ENCODE measurements at places on chromosomes 3 and 15. TPM values are rescaled to one million over a fixed set of nuclear protein-coding genes. Genes with fewer than 3 reads are reported as not detected.

- DNase-seq = no peak
- no peaks in the 10 kb centered on the region for H3K4me1 ChIP-seq
- no peak overlapping the region for H3K4me3 ChIP-seq
- H3K27ac ChIP-seq = no peak overlapping the region
- peaks cover 15% of the 10 kb centered on the region for H3K36me3 ChIP-seq
- H3K27me3 ChIP-seq = no peaks in the 10 kb centered on the region
These were observed 23.4 kb upstream of the GREM1 start for GRCh38 chr15:32694222-32694983.

GRCh38 chr3:26712211-26713026 is 89.8 kb downstream of the LRRC3B start:
- H3K4me3 ChIP-seq = no peak overlapping the region
- H3K27me3 ChIP-seq = peaks cover 3% of the 10 kb centered on the region
- peak; percentile 3 for DNase-seq

- H3K36me3 ChIP-seq = peaks cover 5% of the 10 kb centered on the region
- no peak for DNase-seq
- no peak overlapping the region for H3K4me3 ChIP-seq
- no peaks in the 10 kb centered on the region for H3K4me1 ChIP-seq
These were observed 252.6 kb downstream of the FOXP1 start for GRCh38 chr3:71330909-71331308.

DNA sequence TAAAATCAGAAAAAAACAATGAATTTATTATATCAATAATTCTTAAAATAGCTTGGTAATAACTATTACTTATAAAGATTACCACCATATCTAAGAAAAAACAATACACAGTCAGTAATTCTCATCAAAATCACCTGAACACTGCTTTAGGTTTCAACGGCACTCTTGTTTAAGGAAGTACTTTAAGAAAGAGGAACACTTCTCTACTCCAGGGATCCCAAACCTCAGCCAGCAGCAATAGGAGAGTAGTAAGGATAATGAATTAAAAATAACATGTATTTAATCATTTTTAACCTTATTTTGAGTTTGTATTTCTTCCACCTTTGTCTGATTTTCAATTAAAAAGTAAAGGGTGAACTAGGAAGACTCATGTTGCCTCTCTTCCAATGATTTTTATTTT is 494.0 kb upstream of the NR2F2 start:
- no peak overlapping the region for H3K4me3 ChIP-seq
- H3K4me1 ChIP-seq = peaks cover 46% of the 10 kb centered on the region
- no peak overlapping the region for H3K27ac ChIP-seq
- no peaks in the 10 kb centered on the region for H3K27me3 ChIP-seq

DNA sequence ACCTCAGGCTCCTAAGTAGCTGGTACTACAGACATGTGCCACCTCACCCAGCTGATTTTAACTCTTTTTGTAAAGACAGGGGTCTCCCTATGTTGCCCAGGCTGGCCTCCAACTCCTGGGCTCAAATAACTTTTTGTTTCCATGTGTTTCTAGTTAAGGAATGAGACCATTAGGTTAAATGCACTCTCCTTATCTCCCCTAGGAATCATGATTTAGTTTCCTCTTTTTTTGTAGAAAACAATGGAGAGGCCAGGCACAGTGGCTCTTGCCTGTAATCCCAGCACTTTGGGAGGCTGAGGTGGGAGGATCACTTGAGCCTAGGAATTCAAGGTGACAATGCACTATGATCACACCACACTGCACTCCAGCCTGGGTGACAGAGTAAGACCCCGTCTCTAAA is 198.8 kb upstream of the C2CD4B start:
- H3K4me1 ChIP-seq = no peaks in the 10 kb centered on the region
- no peaks in the 10 kb centered on the region for H3K27me3 ChIP-seq
- no peak for DNase-seq
- no peak overlapping the region for H3K4me3 ChIP-seq
- H3K36me3 ChIP-seq = no peaks in the 10 kb centered on the region

DNA sequence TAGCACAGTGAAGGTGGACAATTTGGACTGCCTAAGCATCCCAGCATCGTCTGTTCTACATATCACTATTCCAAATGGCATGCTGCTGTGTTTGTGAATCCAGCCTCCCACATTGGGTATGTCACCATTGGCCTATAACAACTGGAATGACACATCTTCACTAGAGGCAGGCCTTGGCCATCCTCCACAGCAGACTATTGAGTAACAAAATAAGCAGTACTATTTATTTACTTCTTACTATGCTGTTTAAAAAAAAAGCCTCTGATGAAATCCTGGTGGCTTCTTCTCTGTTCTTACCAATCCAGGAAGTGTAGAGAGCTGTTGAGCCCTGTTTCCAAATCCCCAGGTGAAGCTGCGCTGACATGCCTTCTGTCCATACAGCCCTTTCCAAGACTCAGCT is 30.6 kb upstream of the CERS3 start:
- H3K36me3 ChIP-seq = peaks cover 13% of the 10 kb centered on the region
- H3K27me3 ChIP-seq = no peaks in the 10 kb centered on the region
- no peaks in the 10 kb centered on the region for H3K4me1 ChIP-seq
- H3K4me3 ChIP-seq = no peak overlapping the region
- no peak for DNase-seq

- H3K27me3 ChIP-seq = no peaks in the 10 kb centered on the region
- no peak overlapping the region for H3K27ac ChIP-seq
- H3K4me1 ChIP-seq = no peaks in the 10 kb centered on the region
- no peak overlapping the region for H3K4me3 ChIP-seq
- DNase-seq = no peak
- no peaks in the 10 kb centered on the region for H3K36me3 ChIP-seq
These were observed 623.4 kb upstream of the SGO1 start for GRCh38 chr3:20809356-20809755.

- H3K27me3 ChIP-seq = peaks cover 4% of the 10 kb centered on the region
- no peak for DNase-seq
- peak overlapping the region; percentile 96 for H3K4me3 ChIP-seq
- H3K4me1 ChIP-seq = peaks cover 91% of the 10 kb centered on the region
- peak overlapping the region; percentile 68 for H3K27ac ChIP-seq
These were observed 22.0 kb downstream of the RGMA start for GRCh38 chr15:93066834-93067648.

CACNA1D gene
- total RNA-seq = 1.1 TPM

GPR62 gene
- 0.18 TPM for total RNA-seq

TSEN2 gene
- total RNA-seq = 26.5 TPM
